Pericardium fibroblast (primary cell): ENCODE measurements at places on chromosomes 16 and 17. TPM values are rescaled to one million over a fixed set of nuclear protein-coding genes. Genes with fewer than 3 reads are reported as not detected.

Gene OR1A1
- not detected in 2 replicates for total RNA-seq

Gene OMG
- total RNA-seq, result 3.3 and 7.9 TPM in 2 replicates

Gene CD300H
- not detected in 2 replicates for total RNA-seq

Gene SOX9
- total RNA-seq, result 4.2 and 29.6 TPM in 2 replicates

Gene C16orf86
- 2.0 and 10.3 TPM in 2 replicates for total RNA-seq

Gene TBC1D3C
- 2.6 TPM in 1 of 2 replicates, not detected in the other for total RNA-seq

Gene FCSK
- 7.7 and 8.5 TPM in 2 replicates for total RNA-seq

Gene CTRB2
- total RNA-seq, result not detected in 2 replicates

Gene MT4
- not detected in 2 replicates for total RNA-seq

Gene ENGASE
- 6.1 and 7.9 TPM in 2 replicates for total RNA-seq

Gene METTL2A
- 9.9 and 14.4 TPM in 2 replicates for total RNA-seq

Gene ZNF768
- 30.6 and 33.6 TPM in 2 replicates for total RNA-seq

Gene HAPSTR1
- total RNA-seq, result 36.2 and 46.3 TPM in 2 replicates

Gene PIPOX
- total RNA-seq, result 0.34 and 1.1 TPM in 2 replicates

Gene C17orf107
- total RNA-seq, result 3.8 and 5.4 TPM in 2 replicates
